ENCODE measurements at places on chromosomes 7 and 10.

DNA sequence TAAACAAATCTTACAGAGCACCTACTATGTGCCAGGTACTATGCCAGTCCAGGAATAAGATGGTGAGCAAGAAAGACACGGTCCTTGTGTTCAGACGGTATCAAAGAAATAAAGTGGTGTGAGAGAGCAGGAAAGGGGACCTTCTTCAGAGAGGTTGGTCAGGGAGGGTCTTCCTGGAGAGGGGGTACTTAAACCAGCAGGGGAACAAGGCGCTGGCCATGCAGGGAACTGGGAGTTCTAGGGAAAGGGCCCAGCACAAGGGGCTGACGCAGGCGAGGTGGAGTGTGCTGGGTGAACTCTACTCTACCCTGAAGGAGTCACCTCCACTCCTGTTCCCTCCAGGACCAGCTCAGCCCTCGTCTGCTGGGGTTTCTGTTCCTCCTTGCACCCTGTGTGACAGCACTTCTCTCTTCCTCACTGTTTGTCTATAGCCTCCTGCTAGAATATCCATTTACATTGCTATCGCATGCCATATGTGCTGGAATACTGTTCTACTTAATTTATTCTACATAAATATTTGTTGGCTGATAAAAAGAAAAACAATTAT, 73.5 kb downstream of the AOAH start:
- no peak for DNase-seq

GRCh38 chr10:133276435-133277201, at the start of gene ADAM8:
TSS of gene ADAM8 (minus strand) at chr10:133276868. CDS start at chr10:133276817, 51 bp downstream.
- DNase-seq, result no peak

GRCh38 chr7:139132887-139133286, 23.4 kb upstream of the ZC3HAV1 start:
- DNase-seq, result no peak

DNA sequence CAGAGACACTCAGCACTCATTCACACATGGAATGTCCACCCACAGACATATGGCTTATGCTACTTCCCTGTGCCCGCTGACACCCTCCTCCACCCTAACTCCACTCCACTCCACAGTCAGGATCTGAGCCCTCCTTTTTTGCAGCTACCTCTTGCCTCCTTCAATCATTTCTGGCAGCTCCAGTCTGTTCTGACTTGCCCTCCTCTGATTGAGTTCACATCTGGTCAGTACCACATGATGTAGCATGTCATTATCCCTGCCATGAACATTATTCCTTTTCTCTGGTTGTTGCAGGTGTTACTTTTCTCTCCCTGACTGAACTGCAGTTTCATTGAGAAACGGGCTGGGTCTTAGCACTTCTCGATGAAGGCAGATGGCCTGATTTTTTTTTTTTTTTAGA, 130.1 kb upstream of the EGR2 start:
- DNase-seq, result no peak

DNA sequence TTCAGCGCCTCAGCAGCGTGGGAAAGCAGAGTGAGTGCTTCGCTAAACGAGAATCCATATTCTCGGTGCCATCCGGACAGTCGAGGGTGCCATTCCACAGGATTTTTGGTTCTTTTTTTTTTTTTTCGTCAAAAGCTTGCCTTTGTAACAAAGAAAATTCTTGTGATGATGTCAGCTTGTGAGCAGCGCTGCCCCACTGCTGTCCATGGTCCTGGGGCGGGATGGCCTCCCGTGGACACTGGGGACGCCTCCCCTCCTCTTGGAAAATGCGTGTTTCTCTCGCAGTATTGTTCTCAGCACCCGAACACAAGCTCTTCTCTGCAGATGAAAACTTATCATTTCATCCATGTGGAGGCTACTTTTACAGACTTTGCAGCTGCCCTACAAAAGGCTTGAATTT, 477.4 kb downstream of the TCERG1L start:
- DNase-seq, result no peak

DNA sequence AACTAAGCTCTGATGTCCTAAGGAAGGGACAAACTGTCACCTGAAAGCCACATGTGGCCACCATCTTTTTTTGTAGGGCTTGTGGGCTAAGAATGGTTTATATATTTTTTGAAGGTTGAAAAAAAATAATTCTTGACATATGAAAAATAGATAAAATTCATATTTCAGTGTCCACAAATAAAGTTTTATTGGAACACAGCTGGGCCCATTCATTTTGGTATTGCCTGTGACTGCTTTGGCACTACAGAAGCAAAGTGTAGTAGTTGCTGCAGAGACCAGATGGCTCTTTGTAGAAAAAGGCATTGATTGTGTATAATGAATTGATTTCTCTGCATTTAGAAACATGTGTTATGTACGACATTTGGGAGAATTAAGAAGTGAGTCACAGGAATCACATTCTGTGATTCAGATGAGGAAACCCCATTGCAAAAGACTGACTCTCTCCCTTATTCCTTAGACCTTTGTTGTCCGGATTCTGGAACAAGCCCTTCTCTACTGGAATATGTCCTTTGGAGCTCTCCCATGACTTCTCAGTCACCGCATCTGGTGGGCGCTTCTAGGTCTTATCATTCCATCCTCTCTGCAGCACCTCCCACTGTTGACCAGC, 438.7 kb downstream of the LRMDA start:
- no peak for DNase-seq
